ENCODE measurements at places on chromosomes 7 and 10.

GRCh38 chr10:31832261-31832660 lies 96.4 kb downstream of the ARHGAP12 start:
- DNase-seq, result no peak

GRCh38 chr10:78436706-78437406 lies 403.2 kb downstream of the RPS24 start:
- DNase-seq, result no peak

GRCh38 chr10:12504628-12505027 lies 155.3 kb downstream of the CAMK1D start:
- DNase-seq, result no peak

DNA sequence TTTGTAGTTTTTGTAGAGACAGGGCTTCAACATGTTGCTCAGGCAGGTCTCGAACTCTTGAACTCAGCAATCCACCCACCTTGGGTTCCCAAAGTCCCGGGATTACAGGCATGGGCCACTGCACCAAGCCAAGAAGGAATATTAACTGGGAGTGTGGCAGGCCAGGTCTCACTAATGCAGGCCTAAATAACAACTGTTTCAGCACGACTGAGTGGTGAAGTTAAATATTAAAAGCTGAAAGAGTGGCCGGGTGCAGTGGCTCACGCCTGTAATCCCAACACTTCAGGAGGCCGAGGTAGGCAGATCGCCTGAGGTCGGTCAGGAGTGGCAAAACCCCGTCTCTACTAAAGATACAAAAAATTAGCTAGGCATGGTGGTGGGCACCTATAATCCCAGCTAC lies 21.1 kb downstream of the CHUK start:
- DNase-seq, result no peak

GRCh38 chr10:34098821-34099567 lies 716.1 kb downstream of the PARD3 start:
- no peak for DNase-seq

DNA sequence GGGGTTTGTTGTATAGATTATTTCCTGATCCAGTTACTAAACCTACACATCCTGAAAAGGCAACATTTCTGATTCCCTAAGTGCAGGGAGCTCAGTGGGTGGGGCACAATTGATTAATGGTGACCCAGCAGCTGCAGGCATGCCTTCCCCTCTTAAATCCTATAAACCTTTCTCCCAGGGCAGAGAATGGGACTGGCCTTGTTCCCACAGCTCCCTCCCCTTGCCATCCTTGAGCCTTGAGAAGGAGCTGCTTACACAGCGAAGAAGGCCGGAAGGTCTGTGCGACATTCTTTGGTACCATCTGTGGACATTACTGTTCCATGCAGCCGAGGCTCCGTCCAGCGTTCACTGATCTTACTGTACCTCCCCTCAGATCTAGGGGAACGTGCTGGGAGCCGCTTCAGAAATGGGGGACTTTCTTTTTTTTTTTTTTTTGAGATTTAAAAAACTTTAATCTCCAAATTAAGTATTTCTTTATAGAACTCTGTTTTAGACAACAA lies 14.3 kb downstream of the KLF6 start:
- DNase-seq, result peak; percentile 34

DNA sequence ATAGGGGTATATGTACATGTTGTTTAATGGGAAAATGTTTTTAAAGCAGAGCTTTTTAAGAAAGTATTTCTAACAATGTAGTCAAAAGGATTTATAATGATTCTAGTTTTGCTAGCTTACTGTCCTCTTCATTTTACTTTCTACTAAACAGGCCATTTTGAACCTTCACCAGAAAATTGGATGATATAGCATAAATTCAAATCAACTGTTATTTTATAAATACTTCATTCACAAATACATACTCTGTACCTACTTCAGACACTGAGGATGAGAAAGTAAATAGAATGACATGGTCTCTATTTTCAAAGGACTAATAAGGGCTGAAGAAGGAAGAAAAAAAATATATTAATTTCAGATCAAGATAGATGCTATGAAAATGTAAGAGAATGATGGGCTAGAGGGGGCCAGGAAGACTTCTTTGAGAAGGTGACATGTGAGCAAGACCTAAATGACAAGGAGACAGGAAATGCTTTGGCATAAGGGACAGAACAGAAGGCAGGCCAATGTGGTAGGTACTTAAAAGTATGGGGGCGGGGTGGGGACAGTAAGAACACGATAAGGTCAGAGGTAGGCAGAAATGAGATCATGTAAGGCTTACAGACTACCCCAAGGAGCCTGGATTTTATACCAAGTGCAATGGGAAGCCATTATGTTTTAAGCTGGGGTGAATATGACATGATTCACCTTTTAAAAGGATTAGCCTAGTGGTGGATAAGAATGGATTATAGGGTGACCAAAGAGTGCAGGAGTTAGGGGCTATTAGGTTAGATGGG lies 5.2 kb downstream of the NAMPT start:
- no peak for DNase-seq

GRCh38 chr10:132481690-132482089 lies 55.9 kb upstream of the INPP5A start:
- DNase-seq, result no peak

- no peak for DNase-seq
Observed at GRCh38 chr7:33651998-33652515, 253.3 kb upstream of the BMPER start.

DNA sequence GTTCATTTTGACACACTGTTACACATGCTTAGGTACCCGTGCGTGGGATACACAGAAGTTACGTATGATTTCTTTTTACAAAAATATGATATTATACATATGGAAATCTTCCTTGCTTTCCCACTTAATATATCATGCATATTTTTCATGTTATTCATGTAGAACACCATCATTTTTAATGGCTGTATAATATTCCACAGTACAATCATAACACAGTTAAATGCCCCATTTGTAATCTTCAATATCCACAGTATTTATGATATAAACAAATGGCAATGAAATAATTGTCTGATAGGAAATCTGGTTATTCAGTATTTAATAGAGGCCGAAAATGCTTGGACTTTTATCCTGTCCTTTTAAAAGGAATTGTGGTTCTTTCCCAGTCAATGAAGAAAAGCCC lies 23.2 kb downstream of the VIPR2 start:
- no peak for DNase-seq

GRCh38 chr10:123904834-123905409 lies 13.3 kb upstream of the CPXM2 start:
- no peak for DNase-seq

DNA sequence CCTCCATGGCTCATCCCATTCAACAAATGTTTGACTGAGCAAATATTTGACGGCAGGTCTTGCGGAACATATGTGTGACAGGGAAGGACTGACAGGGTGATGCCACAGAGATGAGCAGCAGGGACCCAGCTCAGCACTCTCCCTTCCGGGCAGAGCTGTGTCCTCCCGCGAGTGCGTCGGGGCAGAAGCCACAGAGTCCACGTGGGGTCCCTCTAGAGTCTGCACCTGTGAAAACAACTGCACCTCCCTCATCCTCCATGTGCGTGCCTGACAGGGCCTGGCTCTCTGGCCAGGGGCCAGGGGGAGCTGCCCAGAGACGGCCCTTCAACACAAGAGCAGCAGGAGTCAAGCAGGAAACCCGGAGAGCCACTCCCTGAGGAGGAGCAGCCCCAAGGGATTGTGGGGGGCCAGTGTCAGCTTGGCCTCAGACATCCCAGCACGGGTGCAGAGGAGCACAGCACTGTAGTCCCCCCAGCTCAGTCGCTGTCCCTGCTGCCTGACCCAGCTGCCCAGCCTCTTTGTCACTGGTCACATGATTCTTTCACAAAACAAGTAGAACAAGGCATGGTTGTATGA lies 83.6 kb upstream of the TMEM72 start:
- DNase-seq, result no peak

GRCh38 chr10:31816318-31816717 lies 112.3 kb downstream of the ARHGAP12 start:
- DNase-seq, result no peak

DNA sequence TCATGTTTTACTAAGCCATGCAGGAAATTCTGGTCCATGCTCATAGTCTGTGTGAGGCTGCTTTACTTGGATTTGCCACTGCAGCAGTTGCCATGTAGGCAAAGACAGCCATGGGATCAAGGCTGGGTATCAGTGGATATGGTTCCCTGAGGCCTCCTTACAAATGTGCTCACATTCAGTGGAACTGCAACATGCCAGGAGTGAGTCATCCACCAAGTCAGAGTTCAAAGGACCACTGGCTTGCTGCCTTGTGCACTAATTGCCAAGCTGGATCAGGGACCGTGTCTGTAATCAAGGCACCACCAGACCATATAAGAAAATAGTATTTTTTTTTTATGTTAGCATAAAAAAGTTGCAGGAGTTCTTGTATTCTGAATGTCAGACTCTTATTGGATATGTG lies 101.0 kb downstream of the CDCA7L start:
- no peak for DNase-seq

DNA sequence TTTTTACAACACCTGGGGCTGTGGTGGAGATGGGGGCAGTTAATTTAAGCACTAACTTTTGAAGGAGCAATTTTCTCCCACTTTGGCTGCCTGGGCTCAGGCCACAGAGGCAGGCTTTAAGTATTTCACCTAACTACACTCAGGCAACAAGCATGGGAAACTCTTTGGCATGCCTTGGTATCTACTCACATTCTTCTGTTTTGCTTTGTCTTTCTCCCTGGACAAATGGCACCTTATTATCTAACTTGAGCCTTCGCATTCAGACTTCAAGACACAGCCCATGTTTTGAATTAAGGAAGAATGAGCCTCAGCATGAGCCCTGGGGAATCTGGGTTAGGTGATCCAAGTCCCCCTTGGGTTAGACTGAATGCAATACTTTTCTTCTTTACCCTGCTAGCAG lies 31.8 kb upstream of the BMPER start:
- no peak for DNase-seq

DNA sequence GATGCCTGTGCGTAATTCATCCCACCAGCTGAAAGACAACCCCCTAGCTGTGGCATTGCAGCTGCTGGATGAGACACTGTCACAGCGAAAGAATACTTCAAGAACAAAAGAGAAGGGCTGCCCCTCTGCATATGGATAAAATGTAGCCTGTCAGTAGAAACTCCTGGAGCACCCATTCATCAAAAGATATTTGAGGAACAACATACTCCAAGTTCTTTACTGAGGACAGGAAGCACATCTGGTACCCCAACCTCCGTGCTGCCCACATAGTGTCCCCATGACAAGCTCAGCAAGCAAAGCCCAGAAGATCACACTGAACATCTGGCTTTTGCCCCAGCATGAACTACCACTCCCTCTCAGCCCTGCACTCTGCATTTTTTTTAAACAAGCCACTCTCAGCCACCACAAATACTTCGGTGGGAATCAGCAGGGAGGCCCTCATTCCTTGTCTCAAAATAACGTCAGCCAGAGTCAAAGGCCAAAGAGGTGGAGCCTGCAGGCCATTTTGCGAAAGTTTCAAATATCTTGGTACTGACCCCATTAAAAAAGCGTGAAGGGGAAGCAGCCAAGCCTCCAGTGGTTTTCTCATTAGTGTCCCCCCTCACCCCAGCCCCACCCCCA lies 1.7 kb downstream of the CREB3L2 start:
- no peak for DNase-seq

- DNase-seq, result no peak
Observed at GRCh38 chr10:117348236-117348635, 27.0 kb downstream of the PDZD8 start.

DNA sequence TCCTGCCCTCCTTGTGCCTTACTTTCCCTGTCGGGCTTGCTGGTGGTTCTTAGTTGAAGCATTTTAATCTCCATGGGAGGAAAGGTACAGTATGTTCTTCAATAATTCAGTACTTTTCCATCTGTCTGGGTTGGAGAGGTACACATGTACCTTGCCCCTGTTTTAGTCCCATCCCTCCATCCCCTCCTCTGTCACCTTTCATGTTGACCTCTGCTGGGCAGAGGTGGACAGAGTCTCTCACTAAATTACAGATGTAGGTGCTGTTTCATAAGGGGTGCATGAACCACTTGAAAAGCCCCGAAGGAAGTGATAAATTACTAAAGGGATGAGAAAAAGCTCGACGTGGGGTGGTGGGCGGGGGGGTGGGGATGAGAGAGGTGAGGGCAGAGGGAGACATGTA lies 5.4 kb downstream of the AGFG2 start:
- no peak for DNase-seq

DNA sequence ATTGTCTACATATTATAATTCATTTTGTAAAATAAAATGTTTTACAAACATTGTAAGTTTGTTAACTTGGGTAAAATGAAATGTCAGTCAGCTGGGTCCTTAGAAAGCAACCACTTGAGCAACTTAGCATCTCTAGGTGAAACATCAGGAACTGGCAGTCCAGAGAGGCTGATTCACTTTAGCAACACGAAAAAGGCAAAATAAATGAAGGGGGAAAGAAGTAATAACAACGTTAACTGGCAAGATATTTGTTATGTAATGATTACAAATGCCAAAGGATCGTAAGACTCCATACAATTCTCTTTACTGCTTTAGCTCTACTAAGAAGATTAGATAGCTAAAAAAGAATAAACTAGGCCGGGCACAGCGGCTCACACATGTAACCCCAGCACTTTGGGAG lies 5.0 kb downstream of the PDZD8 start:
- no peak for DNase-seq

- DNase-seq, result no peak
Observed at GRCh38 chr7:140594131-140594691, 46.4 kb downstream of the DENND2A start.

DNA sequence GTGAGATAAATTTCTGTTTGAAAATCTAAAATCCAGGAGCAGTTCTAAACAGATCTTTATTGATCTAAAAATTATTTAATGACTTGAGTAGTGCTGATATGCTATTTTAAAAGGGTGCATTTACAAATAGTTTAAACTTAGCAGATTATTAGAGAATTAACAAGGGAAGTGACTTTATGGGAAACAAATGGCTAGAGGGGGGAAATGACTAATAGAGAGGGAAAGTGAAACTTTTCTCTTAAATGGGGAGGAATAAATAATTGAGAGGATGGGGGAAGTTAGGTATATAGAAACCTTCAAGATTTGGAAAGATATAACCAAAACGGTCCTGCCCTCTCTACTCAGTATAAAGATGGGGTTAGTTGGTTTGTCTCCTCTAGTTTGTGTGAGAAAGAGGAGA lies 90.1 kb upstream of the ARMC3 start:
- no peak for DNase-seq

- no peak for DNase-seq
Observed at GRCh38 chr10:51257511-51258248, 183.4 kb downstream of the PRKG1 start.

Data from CD4-positive, alpha-beta T cell treated with Interleukin-12 subunit alpha and Interleukin-12 subunit beta, for 1 hour (primary cell).